ENCODE measurements at places on chromosomes 4 and X.

DNA sequence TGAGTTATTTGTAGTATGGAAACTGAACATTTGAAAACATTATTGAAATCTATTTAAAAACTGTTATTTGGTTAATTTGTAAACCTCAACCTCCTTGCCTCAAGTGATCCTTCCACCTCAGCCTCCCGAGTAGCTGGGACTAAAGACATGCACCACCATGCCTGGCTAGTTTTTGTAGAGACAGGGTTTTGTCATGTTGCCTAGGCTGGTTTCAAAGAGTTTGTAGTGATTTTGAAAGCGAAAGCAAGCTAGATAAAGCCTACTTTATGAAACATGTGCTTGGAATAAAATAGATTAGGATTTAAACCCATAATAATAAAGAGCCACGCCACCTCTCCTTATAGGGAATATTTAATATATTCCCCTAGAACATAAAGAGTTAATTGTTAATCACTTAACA is 23.5 kb downstream of the ARSJ start:
- no peak for DNase-seq

GRCh38 chrX:10049236-10049635 is 82.1 kb downstream of the CLDN34 start:
- DNase-seq = no peak

DNA sequence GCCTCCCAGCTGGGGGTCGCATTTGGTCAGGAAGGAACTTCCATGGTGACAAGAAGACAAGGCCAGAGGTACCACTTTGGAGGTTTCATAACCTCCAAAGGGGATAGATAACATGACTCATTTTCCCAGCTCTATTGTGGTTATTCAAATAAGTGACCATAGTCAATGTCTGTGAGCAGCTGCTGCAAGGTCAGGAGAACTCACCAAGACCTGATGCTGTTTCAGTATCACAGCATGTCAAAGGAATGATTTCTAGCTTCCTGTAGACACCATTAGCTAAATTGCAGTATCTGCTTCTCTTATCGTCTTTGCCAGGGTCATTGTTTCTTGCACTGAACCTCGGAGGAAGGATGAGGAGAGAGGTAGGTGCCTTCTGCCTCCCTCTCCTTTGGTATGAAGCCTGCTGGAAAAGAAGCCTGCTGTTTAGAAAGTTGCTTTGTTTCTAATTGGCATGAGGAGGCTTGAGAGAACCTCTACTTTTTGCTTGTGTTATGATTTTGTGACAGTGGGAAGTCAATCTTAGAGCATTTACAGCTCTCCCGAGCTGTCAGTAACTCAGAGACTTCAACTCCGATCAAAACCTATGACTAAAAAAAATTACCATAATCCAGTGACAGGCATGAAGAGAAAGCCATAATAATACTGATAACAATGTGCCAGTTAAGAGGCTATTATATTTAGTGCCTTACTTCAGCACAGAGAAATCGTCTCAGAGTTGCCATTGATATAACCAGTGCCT is 38.0 kb upstream of the GATB start:
- DNase-seq = no peak

DNA sequence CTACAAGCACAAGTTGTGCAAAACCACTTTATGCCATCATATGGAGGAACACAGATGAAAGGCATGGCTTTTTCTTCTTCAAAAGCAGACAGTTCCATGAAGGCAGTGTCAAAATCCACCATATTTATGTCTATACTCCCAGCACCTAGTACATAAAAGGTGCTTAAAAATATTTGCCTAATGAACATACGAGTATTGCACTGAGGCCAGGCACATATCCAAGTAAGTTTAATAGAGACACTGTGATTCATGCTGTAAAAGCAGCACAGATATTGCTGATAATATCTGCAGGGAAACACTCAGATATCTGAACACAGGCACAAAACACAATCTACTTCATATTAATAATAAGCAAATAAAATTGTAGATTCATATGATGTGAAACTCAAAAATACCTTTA is 48.1 kb upstream of the CXCL8 start:
- DNase-seq = no peak

DNA sequence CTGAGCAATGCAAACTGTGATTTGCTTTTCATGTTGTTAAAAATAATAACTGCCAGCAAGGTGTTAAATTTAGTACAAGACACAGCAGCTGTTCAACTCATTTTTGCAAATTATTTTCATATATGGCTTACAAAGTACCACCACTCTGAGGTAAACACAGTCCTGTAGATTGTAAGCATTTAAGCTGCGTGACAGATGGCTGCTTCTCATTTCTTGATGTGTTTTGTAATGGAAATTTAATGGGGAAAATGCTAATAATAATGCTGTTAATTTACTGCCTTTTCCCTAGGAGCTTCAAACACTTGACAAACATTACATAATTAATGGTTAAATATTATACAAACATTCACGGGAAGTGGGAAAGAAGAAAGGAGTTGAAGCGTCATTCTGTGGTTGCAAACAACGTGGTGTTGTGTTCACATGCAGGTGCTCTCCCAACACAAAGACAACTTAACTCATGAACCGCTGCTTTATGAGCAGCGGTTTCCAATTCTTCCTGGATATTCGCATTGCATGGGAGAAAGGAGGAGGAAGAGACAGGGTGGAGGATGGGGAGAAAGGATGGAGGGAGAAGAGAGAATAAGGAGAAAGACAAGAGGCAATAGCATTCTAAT is 236.8 kb upstream of the VCX start:
- no peak for DNase-seq

- DNase-seq = no peak
Measured at GRCh38 chr4:101271516-101271915, 75.8 kb downstream of the PPP3CA start.

GRCh38 chr4:4750187-4750586 is 109.3 kb upstream of the MSX1 start:
- no peak for DNase-seq

- no peak for DNase-seq
Measured at GRCh38 chr4:6681191-6681590, 12.5 kb upstream of the S100P start.

DNA sequence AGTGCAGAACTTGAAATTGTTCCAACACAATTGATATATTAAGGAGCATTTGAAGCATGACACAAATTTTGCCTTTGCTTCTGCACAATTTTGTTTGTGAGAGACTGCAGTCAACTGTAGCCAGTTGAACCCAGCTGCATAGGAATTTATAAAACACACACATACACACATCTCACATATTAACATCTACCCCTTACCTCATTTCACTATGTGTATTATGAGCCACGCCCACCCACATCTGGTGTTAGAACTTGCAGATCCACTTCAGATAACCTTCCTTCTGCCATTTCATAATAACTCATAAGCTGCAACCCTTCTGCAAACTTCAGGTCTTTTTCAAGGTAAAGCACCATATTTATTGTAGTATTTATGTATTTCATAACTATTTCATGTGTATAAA is 188.1 kb upstream of the WDFY3 start:
- no peak for DNase-seq

GRCh38 chrX:38805432-38806389 is 4.5 kb downstream of the MID1IP1 start:
- DNase-seq = peak; percentile 77

GRCh38 chrX:3738509-3738908 is 25.1 kb upstream of the PRKX start:
- no peak for DNase-seq

GRCh38 chrX:126141014-126141413 is 25.1 kb downstream of the DCAF12L2 start:
- DNase-seq = no peak

DNA sequence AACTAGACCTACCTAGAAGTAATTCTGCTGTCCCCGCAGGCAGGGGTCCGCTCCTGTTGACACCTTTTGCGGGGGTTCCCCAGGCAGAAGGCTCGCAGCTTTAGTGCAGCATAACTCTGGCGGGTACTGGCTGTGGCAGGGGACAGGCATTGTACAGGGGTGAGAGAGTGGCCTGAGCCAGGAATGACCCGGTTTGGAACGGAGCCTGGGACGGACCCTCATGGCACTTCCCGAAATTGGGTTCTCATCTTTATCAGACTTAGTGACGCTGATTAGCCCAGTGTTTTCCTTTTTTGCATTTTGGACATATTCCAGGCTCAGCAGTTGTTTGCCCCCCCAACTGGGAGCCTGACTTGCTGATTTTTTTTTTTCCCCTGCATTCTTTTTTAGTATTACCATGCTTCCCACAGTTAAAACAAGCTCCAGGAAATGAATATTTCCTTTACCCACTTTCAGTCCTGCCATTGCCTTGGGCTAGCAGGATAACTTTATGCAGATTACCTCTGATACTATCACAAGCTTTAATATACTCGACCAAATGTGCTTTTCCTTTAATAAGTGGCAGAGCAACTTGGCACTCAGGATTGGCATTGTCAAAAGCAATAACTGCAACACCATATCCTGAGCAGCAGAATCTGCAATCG is 55.8 kb upstream of the WDR1 start:
- no peak for DNase-seq

GRCh38 chr4:136713140-136713539 is 819.2 kb downstream of the PCDH18 start:
- DNase-seq = no peak

GRCh38 chr4:83558680-83559079 is 22.8 kb downstream of the GPAT3 start:
- no peak for DNase-seq

DNA sequence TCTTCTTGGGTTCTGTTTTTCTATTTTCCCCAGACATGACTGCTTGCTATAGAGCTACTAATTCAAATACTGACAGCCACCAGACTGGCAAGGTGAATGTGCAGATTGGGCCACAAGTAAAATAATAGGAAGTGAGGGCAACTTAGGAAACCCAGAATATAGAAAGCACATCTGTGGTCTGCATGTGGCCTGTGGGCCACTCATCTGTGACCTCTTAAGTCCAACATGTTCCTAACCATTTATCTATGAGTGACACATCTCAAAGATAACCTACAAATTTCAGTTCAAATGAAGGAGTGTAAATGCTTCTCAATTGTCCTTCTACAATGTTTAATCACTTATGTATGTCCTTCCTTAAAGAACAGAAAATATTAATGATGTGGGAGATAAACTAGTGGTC is 128.9 kb downstream of the REELD1 start:
- no peak for DNase-seq

DNA sequence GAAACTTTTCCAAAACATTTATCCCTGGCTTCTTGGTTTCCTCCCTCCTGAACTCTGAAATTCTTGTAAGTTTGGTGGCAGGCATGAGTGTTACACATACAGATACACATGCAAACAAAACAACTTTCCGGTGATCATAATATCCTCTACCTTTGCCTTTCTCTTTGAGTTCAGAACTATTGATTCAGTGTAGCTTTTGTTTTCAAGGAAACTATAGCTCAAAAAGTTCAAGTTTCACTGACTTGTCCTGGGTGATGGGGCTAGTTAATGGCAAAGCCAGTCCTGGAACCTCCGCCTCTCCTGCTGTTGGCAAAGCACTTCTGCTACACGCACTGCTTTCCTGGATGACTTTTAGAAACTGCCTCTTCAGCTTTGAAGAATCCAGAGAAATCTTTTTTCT is 177.3 kb upstream of the FAT1 start:
- DNase-seq = no peak

- DNase-seq = no peak
Measured at GRCh38 chrX:110022599-110023448, 19.9 kb downstream of the TMEM164 start.

- peak; percentile 71 for DNase-seq
Measured at GRCh38 chrX:23952984-23953907, 45.4 kb downstream of the CXorf58 start.

DNA sequence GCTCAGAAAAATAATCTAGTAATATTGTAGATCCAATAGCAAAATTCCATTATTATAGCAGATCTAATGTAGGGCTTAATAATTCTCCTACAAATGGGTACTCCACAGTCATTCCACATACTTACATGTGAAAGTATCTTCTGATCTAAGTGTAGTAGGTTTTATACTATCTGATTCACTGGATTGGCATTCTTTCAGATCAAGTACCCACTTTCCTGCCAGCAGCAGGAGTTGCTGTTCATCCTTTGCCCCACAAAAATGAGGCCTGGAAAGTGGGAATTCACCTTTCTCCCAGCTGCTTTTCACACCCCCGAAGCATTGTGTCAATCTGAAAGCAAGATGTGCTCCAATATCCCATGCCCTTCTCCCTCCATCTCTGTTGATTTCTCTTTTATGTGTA is 77.1 kb upstream of the RXFP1 start:
- DNase-seq = no peak

DNA sequence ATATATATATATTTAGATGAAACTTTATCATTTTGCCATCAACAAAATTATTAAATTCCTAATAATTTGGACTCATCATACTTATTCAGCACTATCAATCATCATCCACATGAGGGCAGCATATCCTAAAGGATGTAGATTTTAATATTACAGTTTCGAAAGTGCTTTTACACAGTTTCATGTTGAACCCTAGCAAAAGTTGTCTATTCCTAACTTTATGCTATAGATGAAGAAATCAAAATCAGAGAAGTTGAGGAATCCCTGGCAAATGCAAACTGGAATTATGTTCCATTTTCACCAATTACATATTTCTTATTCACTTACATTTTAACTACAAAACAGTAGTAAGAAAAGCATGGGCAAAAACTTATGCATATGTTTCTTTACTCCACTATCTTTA is 36.6 kb upstream of the UGT2A1 start:
- peak; percentile 48 for DNase-seq

- no peak for DNase-seq
Measured at GRCh38 chr4:83618431-83618830, 82.5 kb downstream of the GPAT3 start.
